Peyer's patch (tissue), 4 donors: ENCODE measurements at places on chromosomes 7 and 10. TPM values are rescaled to one million over a fixed set of nuclear protein-coding genes. Genes with fewer than 3 reads are reported as not detected.

SRRM3 gene
- total RNA-seq, result 1.2 TPM

GRCh38 chr10:99533496-99534449 lies 1.0 kb downstream of the NKX2-3 start:
- H3K4me3 ChIP-seq, result peak overlapping the region; percentile 32
- no peak for DNase-seq
- H3K4me1 ChIP-seq, result no peaks in the 10 kb centered on the region
- H3K36me3 ChIP-seq, result no peaks in the 10 kb centered on the region

DNA sequence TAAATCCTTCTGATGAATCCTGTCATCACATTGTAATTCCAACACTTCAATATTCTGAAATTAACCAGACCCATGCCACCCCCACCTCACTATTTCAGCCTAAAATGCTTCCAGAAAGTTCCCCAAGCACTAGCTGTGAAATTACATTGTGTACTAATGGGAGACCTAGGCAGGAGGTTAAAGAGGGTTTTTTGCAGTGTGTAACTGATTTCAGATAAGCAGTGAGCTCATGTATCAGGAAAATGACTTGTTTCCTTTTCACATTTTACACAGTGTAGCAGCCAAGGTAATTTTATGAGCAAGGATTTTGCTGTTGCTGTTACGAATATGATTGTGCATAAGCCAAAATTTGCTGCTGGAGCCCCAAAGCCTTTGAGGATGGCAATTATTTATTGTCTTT lies 129.0 kb downstream of the INHBA start:
- no peak overlapping the region for H3K27ac ChIP-seq
- H3K4me1 ChIP-seq, result no peaks in the 10 kb centered on the region
- H3K27me3 ChIP-seq, result no peaks in the 10 kb centered on the region
- no peaks in the 10 kb centered on the region for H3K36me3 ChIP-seq
- DNase-seq, result no peak

GRCh38 chr7:2717293-2718261 lies 29.6 kb downstream of the AMZ1 start:
- H3K36me3 ChIP-seq, result no peaks in the 10 kb centered on the region
- peak; percentile 49 for DNase-seq
- H3K27me3 ChIP-seq, result no peaks in the 10 kb centered on the region
- peaks cover 4% of the 10 kb centered on the region for H3K4me1 ChIP-seq
- no peak overlapping the region for H3K27ac ChIP-seq

- no peaks in the 10 kb centered on the region for H3K36me3 ChIP-seq
- no peak overlapping the region for H3K4me3 ChIP-seq
- H3K4me1 ChIP-seq, result peaks cover 12% of the 10 kb centered on the region
- H3K27ac ChIP-seq, result no peak overlapping the region
- DNase-seq, result no peak
Observed at GRCh38 chr7:39735903-39736302, 112.5 kb downstream of the RALA start.

- peak overlapping the region; percentile 12 for H3K4me3 ChIP-seq
- no peaks in the 10 kb centered on the region for H3K4me1 ChIP-seq
- peak overlapping the region; percentile 75 for H3K27ac ChIP-seq
- DNase-seq, result peak; percentile 64
Observed at GRCh38 chr7:117673367-117673766, 193.5 kb downstream of the CFTR start.

GRCh38 chr7:33550363-33550762 lies 355.0 kb upstream of the BMPER start:
- H3K27me3 ChIP-seq, result no peaks in the 10 kb centered on the region
- H3K27ac ChIP-seq, result no peak overlapping the region
- DNase-seq, result no peak
- no peak overlapping the region for H3K4me3 ChIP-seq
- no peaks in the 10 kb centered on the region for H3K36me3 ChIP-seq
- H3K4me1 ChIP-seq, result no peaks in the 10 kb centered on the region

DNA sequence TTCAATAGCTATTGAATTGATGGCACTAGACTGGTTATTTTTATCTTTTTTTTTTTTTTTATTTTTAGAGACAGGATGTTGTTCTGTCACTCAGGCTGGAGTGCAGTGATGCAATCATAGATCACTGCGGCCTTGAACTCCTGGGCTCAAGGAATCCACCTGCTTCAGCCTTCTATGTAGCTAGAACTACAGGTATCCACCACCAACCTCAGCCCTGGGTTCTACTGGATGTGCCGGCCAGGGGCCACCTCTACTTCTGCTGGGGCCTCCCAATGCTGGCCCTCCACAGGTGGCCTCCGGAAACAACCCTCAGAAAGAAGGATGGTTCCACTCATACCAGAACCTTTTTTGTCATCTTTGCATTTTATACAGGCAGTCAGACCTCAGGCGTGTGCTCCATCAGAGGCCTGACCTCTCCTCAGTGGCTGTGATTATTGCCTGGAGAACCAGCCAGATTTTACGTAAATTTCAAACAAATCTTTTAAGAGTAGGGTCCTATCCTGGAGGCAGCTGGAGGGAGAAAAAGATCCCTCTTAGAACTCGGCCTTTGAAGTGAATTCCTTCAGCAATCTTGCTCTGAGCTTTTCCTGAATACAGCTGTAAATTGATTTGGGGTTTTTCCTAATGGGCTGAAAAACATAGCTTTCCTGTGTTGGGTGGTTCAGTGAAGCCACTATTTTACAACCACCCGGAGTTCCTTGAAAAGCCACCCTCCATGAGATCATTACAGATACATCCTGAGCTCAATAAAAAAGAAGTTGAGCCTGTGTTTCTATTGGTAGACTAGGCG lies 110.0 kb downstream of the SPAG6 start:
- H3K27ac ChIP-seq, result no peak overlapping the region
- no peaks in the 10 kb centered on the region for H3K27me3 ChIP-seq
- DNase-seq, result no peak

SNCG gene
- total RNA-seq, result 2.4 TPM

DNA sequence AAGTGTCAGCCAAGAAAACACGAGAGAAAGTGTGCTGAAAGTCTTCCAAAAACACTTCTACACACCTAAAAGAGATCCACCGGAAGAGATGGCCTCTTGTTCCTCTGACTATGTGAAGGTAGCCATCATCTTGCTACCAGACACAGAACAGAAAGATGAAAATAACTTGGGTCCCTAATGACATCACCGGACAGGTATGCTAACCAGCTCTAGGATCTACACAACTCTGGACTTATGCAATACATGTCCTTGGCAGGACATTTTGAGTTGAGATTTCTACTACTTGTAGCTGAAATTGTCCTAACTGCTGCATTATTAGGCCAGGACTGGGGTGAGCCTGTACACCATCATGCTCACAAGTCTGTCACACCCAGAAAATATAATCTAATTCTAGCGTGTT lies 358.7 kb downstream of the ELMO1 start:
- no peak overlapping the region for H3K4me3 ChIP-seq
- H3K27ac ChIP-seq, result no peak overlapping the region
- no peaks in the 10 kb centered on the region for H3K27me3 ChIP-seq
- H3K36me3 ChIP-seq, result no peaks in the 10 kb centered on the region

SFXN2 gene
- 1.9 TPM for total RNA-seq

DNA sequence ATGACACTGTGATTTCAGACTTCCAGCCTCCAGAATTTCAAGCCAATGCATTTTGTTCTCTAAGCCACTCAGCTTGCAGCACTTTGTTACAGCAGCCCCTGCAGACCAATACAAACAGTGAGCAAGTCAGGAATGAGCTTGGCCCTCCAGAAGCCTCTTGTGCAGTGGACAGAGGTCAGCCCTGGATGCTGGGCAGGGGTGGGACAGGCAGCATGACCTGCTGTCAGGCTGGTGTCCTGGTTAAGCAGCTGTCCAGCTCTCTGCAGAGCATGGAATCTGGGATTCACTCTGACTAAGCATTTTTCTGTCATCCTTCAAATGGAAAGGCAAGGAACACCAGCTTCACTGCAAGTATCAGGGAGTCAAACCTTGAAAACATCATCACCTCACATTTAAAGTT lies 85.5 kb upstream of the GDF10 start:
- H3K36me3 ChIP-seq, result no peaks in the 10 kb centered on the region
- no peaks in the 10 kb centered on the region for H3K27me3 ChIP-seq
- no peak for DNase-seq
